ENCODE measurements at places on chromosomes 5 and 9.

DNA sequence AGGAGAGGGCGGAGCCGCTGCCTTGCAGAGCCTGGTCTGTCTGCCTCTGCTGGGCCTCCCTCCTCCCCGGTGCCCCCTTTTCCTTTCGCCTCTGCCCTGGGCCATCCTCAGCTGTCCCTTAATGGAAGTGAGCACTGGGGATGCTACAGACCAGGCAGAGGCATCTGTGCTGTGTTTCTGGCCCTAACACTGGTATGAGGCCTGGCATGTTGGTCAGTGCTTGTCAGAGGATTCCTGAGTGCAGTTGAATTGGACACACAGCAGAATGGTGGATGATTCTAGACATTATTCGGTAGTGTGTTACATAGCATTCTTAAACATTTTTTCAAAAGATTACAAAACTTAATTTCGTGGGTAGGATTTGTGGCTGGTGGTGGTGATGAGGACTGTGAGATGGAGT lies 88.6 kb downstream of the EHMT1 start:
- DNase-seq = no peak

DNA sequence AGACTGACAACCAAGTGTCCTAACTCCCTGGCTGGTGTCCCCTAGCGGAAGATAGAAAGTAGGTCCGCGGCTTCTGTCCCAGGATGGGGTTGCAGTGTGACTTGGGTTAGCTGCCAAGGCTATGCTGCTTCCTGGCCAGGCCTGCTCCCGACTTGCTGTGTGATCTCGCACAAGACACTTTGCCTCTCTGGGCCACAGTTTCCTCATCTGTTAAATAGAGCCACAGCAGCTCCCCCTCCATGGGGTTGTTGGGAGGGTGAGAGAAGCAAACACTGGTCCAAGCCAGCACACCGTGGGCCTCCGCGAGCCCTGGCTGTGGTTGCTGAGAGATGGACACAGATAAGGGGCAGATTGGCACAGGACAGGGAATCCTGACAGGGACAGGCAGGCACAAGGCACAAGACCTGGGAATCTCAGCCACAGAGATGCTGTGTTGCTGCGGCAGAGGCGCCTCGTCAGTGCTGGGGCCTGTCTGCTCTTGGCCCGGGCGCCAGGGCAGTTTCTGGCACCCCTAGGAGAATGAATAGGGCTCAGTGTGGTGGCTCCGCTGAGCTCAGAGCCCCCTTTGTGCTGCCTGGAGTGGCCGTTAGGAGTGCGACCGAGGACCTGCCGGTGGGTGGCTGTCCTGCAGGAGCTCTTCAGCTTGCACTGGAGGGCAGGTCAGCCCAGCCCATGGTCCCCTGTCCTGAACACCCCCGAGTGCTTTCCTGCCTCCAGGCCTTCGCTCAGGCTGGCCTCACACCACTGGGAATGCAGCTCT lies 1.8 kb upstream of the SH2D3C start:
- DNase-seq = no peak

- DNase-seq = no peak
These were observed 8.9 kb downstream of the PAEP start for GRCh38 chr9:135570456-135570855.

- no peak for DNase-seq
These were observed 15.5 kb upstream of the AKNA start for GRCh38 chr9:114403153-114403756.

DNA sequence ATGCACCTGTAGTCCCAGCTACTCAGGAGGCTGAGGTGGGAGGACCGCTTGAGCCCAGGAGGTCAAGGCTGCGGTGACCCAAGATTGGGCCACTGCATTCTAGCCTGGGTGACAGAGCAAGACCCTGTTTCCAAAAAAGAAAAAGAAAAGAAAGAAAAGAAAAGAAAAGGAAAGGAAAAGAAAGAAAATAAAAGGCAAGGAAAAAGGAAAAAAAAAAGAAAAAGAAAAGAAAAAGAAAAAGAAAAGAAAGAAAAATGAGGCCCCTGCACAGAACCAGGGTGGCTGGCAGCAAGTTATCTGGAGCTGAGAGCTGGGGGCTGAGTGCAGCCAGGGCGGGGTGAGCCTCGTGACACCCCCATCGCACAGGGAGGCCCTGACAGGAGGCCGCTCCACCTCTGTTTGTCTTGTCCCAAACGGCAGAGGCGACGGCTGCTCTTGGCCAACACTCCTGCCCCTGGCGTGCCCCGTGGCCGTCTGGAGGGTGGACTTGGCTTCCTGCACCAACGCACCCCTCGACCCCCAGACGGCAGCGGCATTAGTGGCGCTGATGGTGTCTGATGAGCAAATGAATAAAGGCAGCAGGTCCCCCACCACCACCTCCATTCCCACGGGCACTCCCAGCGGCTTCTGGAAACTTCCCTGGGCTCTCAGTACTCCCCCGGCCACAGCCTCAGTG lies 16.7 kb downstream of the EXD3 start:
- no peak for DNase-seq

GRCh38 chr9:136482046-136482792 lies 621 bp downstream of the SEC16A start:
- peak; percentile 45 for DNase-seq

GRCh38 chr5:53472720-53473510 lies 7.5 kb upstream of the FST start:
- DNase-seq = no peak
